Naive thymus-derived CD4-positive, alpha-beta T cell (primary cell): ENCODE measurements at places on chromosomes 16 and 17. TPM values are rescaled to one million over a fixed set of nuclear protein-coding genes. Genes with fewer than 3 reads are reported as not detected.

DNA sequence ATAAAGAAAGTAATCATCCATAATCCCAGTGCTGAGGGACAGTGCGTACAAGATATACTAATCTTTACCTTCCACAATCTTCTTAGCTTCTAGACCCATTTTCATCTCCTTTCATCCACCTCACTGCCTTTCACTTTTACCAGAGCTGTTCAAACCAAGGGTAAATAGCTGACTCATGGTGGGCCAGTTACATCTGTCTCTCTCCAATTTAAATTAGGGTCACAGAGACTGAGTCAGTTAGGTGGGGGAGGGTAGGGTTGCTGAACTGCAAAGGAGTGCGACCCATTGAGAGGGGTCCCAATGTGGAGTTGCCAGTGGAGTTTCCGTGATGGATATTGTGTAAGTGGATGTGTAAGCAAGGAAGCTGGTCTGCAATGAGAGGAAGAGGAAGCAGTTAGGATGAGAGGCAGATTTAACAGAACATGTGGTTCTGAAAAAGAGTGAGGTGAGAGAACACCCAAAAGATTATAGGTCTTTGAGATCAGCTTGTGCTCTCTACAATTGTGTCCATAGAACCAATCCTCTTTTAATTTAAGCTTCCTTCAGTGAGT, 83.5 kb downstream of the GP2 start:
- no peak overlapping the region for H3K4me3 ChIP-seq
- H3K4me1 ChIP-seq: no peaks in the 10 kb centered on the region
- DNase-seq: no peak
- H3K27me3 ChIP-seq: no peaks in the 10 kb centered on the region
- no peak overlapping the region for H3K27ac ChIP-seq

GRCh38 chr17:83160443-83161297, 81.3 kb downstream of the METRNL start:
- H3K36me3 ChIP-seq: no peaks in the 10 kb centered on the region
- H3K4me3 ChIP-seq: no peak overlapping the region
- no peak for DNase-seq
- H3K27me3 ChIP-seq: no peaks in the 10 kb centered on the region
- H3K27ac ChIP-seq: no peak overlapping the region

The P2RX5 gene
- 13.2 TPM for total RNA-seq

DNA sequence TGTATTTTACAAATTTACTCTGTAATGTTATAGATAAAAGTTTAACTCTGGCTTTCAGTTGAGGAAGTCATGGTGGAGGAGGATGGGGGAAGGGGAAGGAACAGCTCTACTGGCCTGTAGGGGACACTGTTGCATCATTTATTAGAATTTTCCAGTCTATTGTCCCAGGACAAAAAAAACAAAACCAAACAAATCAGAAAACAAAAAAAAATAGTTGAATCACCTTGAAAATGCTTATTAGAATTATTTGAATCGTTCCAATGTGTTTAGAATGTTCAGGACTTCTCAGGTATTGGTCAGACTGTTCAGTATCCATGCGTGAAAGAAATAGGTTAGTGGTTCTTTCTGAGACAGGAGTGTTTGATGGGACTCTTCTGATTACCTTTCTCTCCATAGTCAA, 242.0 kb downstream of the FTO start:
- H3K27ac ChIP-seq: no peak overlapping the region
- DNase-seq: no peak
- no peaks in the 10 kb centered on the region for H3K27me3 ChIP-seq
- H3K36me3 ChIP-seq: no peaks in the 10 kb centered on the region

- no peaks in the 10 kb centered on the region for H3K27me3 ChIP-seq
- no peaks in the 10 kb centered on the region for H3K4me1 ChIP-seq
- H3K4me3 ChIP-seq: no peak overlapping the region
Observed at GRCh38 chr17:11366272-11366850, 125.3 kb downstream of the SHISA6 start.

GRCh38 chr16:25007284-25007984, 7.7 kb downstream of the ARHGAP17 start:
- H3K4me1 ChIP-seq: peaks cover 6% of the 10 kb centered on the region
- DNase-seq: no peak
- no peaks in the 10 kb centered on the region for H3K27me3 ChIP-seq
- H3K27ac ChIP-seq: no peak overlapping the region
